ENCODE measurements at places on chromosomes 1 and 21. TPM values are rescaled to one million over a fixed set of nuclear protein-coding genes. Genes with fewer than 3 reads are reported as not detected.

The ACKR1 gene
- total RNA-seq: not detected

The SLC35F3 gene
- total RNA-seq: 5.1 TPM

The LCE2B gene
- total RNA-seq: not detected

The RPE65 gene
- total RNA-seq: not detected

The APH1A gene
- total RNA-seq: 148 TPM

The DNAH14 gene
- 13.3 TPM for total RNA-seq

The CFAP126 gene
- 0.32 TPM for total RNA-seq

The GUCA2B gene
- total RNA-seq: not detected

The TPTE gene
- total RNA-seq: not detected

The SYT11 gene
- 1.2 TPM for total RNA-seq

The UMODL1 gene
- not detected for total RNA-seq

The ENTREP3 gene
- total RNA-seq: 33.7 TPM

The CYP4B1 gene
- total RNA-seq: 0.16 TPM

The SHE gene
- 0.10 TPM for total RNA-seq

The CLDN8 gene
- not detected for total RNA-seq

The PODN gene
- total RNA-seq: not detected

The CD5L gene
- total RNA-seq: not detected

The B3GALT2 gene
- not detected for total RNA-seq

The SMIM11 gene
- 8.5 TPM for total RNA-seq

The OR2T8 gene
- total RNA-seq: not detected

The NBPF1 gene
- 15.7 TPM for total RNA-seq

The OR2L5 gene
- not detected for total RNA-seq

The GJA8 gene
- not detected for total RNA-seq

The CD48 gene
- not detected for total RNA-seq

The AHCYL1 gene
- total RNA-seq: 52.1 TPM

The PDC gene
- not detected for total RNA-seq

The SYT6 gene
- 0.38 TPM for total RNA-seq

The ADAMTS5 gene
- not detected for total RNA-seq

The CNKSR1 gene
- 0.15 TPM for total RNA-seq

The PGLYRP4 gene
- total RNA-seq: not detected

The SPRR2A gene
- total RNA-seq: not detected

The RAVER2 gene
- 4.3 TPM for total RNA-seq

The SPATA1 gene
- 1.0 TPM for total RNA-seq

The SOX13 gene
- total RNA-seq: 16.4 TPM

The SEC22B gene
- 7.0 TPM for total RNA-seq

The ILDR2 gene
- total RNA-seq: not detected

The DYRK3 gene
- total RNA-seq: 9.0 TPM

The RGS1 gene
- not detected for total RNA-seq

The CA6 gene
- total RNA-seq: not detected

The MAEL gene
- total RNA-seq: not detected

The MPL gene
- not detected for total RNA-seq

The BCAR3 gene
- 81.0 TPM for total RNA-seq

The HES5 gene
- total RNA-seq: not detected

The STPG1 gene
- total RNA-seq: 6.9 TPM

The LCE1D gene
- total RNA-seq: not detected
